ENCODE measurements at places on chromosomes 1 and 21.

- no peak for DNase-seq
These were observed 15.4 kb downstream of the TMED5 start for GRCh38 chr1:93164816-93165215.

DNA sequence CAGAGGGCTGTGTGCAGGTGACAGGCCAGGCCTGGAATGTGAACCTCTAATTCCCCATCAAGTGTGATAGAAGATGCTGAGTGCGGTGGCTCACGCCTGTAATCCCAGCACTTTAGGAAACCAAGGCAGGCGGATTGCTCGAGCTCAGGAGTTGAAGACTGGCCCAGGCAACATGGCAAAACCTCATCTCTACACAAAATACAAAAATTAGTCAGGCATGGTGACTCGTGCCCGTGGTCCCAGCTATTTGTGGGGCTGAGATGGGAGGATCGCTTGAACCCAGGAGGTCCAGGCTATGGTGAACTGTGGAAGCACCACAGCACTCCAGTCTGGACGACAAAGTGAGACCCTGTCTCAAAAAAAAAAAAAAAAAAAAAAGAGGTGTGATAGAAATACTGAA lies 40.1 kb upstream of the PUM1 start:
- DNase-seq, result no peak

- DNase-seq, result no peak
These were observed 38.9 kb downstream of the YY1AP1 start for GRCh38 chr1:155649676-155650075.

DNA sequence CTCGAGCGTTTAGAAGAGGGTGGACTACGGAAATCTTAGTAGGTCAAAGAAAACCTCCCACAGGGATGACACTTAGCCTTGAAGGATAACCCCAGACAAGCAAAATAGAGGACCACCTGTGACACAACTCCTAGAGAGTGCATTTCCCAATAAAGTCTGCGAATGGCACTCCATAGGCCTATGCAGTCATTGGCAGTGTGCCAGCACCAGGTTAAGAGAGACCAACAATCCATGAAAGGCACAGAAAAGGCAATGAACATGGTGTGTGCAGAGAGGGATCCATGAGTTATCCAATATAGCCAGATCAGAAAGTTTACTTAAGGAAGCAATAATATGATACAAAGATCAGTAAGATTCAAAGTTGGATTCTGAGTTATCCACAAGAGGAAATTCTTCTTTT lies 45.2 kb upstream of the FMO2 start:
- DNase-seq, result no peak

DNA sequence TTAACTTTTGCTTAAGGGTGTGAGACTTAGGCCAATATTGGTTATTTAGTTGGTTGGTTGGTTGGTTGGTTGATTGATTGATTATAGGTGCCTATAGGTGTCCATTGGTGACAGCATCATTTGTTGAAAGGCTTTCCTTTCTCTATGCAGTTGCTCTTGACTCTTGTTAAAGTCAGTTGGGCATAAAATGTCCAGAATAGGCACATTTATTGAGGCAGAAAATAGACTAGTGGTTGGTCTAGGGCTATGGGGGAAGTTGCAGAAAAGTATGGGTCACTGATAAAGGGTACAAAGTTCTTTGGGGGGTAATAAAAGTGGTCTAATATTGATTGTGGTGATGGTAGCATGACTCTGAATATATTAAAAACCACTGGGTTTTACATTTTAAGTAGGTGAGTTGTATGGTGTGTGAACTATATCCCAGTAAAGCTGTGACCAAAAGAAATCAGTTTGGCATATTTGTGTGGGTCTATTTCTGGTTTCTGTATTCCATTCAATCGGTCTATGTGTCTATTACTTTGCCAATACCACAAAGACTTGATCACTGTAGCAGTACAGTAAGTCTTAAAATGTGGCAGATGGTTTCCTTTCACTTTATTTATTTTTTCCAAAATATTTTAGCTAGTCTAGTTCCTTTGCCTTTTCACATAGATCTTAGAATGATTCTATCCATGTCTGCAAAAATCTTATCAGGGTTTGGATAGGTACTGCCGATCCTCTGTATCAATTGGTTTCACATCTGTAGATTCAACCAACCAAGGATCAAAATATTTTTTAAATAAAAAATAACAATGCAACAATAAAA lies 63.0 kb downstream of the ATP1A1 start:
- no peak for DNase-seq

- DNase-seq, result peak; percentile 67
These were observed 61.6 kb downstream of the SLX9 start for GRCh38 chr21:45001134-45002095.

DNA sequence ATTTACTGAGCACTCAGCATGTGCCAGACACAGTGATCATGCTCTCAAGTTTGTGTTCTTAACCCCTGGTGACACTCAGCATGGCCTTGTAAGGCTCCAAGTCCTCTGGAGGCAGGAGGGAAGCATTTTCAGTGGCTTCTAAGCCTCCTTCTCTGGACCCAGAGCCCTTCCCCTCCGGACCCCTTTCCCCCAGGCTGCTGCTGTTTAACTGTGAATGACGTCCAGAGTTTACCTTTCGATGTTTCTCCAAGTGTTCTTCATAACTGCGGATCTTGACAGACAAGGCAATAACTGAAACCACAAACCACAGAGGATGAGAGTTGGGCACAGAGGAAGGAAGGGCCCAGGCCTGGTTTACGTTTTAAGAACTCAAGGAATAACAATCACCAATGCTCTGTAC lies 6.5 kb downstream of the MRPS15 start:
- DNase-seq, result no peak

GRCh38 chr1:45730780-45731319 lies 19.6 kb downstream of the IPP start:
- DNase-seq, result no peak

GRCh38 chr1:195946500-195946899 lies 661.7 kb downstream of the KCNT2 start:
- no peak for DNase-seq

DNA sequence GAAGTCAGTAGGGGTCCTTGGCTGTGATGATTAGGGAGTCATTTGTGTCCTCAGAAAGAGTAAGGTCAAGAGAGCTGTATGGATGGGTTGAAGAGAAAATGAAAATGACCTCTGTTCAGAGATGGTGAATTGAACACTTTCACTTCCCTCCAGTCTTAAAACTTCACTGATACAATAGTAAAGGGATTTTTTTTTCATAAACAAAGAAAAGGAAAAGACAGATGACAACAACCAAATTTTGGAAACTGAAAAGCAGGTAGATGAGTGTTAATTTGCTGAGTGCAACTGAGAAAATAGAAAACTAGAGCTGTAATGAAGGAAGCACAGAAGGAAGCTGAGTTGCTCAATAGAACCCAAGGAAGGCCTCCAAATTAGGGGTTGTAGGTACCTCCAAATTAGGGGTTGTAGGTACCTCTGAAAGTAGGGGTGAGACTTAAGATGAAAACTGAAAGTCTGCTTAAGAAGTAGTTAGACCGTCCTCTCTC lies 14.8 kb upstream of the S1PR1 start:
- no peak for DNase-seq

DNA sequence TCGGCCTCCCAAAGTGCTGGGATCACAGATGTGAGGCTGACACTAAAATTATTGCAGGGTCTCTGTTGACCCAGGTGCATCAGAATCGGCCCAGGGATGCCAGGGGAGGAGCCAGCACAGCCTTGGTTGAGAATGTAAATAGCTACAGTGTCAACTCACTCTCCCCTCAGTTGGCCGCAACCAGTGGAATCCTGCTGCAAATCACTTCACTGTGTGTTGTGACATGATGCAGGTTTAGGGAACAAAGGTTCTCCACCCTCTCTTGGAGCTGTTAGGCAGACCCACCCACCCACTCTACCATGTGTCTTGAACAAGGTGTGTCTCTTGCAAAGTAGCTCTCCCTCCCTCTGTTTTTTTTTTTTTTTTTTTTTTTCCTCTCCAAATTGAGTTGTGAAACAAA lies 60.5 kb upstream of the SOD1 start:
- DNase-seq, result no peak

DNA sequence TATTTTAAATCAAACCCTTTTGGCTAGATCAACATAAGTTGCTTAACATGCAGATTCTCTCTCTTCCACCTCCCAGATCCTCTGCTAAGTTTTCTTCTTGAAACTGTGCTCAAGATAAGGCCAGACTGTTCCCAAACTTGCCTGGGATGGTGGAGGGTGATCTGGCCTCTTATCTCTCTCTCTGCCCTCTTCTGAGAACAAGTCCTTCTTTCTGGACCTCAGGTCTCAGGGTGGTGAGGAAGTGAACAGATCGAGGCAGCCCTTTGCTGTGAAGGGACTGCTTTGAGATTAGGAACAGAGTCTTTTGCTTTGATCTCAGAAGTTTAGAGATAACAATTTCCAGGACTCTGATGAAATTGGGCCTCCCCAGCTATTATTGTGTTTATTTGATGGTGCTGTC lies 70.7 kb downstream of the HUNK start:
- DNase-seq, result no peak

DNA sequence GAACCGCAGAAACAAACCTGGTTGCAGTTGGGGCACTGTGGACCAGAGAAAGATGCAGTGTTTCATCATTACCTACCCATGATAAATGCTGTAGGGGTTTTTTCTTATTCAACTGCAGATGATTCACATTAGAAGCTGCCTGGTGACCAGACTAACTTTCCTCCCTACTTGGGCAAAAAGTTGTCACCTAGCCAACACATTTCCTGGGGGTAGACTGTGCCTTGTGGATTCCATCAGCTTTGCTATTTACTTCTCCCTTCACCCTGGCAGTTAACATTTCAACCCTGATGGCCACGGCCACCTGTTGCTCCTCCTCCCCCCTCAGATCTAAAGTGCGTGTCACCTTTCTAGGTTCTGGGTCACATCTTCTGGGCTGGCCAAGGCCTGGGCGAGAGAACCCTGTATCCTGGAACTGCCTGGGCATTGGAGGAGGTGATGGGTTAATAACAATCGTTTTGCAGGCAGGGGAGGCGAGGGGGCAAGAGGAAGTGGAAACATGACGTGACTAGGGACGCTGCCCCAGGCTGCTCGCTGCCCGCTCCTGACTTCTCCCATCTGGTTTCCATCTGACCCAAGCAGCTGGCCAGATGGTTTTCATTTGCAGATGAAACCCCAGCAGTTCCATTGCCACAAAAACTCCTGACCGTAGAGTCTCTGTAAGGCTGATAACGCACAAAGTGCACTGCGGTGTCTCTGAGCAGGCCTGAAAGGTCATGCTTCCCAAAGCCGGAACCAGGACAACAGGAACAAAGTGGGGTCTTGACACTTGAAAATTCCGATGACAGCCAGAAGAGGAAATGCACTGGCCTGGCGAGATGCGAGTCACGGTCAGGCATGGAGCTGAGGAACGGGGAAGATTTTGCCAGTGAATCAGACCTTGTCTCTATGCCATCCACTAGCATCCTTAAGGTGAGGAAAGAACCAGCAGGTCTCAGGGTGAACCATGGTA lies 36.6 kb downstream of the CAPZB start:
- DNase-seq, result peak; percentile 90

- no peak for DNase-seq
These were observed 61.3 kb upstream of the BACH1 start for GRCh38 chr21:29237110-29238052.

- no peak for DNase-seq
These were observed 27.1 kb upstream of the TGFBR3 start for GRCh38 chr1:91913018-91913417.

GRCh38 chr1:68675336-68675735 lies 178.5 kb upstream of the DEPDC1 start:
- no peak for DNase-seq
